Cardiac muscle cell (in vitro differentiated cells and primary cell): ENCODE measurements at places on chromosomes 5 and 9.

- DNase-seq: no peak
Measured at GRCh38 chr9:105241356-105242043, 3.0 kb upstream of the SLC44A1 start.

DNA sequence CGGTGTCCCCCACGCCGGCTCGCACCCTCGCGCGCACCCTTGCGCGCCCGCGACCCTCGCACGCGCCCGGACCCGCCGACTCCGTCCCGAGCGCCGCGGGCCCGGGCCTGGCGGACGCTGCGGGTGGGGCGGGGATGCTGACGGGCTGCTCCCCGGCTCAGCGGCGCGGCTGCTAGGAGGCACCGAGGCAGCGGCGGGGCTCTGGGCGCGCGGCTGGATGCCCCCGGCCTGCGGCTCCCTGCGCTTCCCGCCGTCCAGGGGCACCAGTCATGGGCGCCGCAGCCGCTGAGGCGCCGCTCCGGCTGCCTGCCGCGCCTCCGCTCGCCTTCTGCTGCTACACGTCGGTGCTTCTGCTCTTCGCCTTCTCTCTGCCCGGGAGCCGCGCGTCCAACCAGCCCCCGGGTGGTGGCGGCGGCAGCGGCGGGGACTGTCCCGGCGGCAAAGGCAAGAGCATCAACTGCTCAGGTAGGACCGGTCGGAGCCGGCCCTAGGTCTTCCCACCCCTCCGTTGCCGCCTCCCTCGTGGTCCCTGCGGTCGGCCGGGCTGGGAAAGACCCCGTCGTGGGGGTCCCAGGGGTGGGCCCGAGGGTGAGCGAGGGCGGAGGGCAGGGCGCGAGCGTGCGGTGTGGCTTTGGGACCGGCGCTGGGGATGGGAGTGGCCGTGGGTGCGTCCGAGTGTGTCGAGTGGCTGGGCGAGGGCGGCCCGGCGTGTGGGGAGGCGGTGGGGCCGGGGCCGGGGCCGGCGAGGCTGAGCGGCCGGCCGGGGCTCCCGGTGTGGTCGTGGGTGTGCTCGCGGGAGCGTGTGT is 530 bp downstream of the TMEFF1 start:
- peak; percentile 79 for DNase-seq

GRCh38 chr9:14215614-14216013 is 98.3 kb downstream of the NFIB start:
- peak; percentile 59 for DNase-seq

GRCh38 chr5:73892218-73892617 is 266.2 kb downstream of the ARHGEF28 start:
- no peak for DNase-seq

- no peak for DNase-seq
Measured at GRCh38 chr9:102922526-102922925, 72.6 kb upstream of the CYLC2 start.

- DNase-seq: no peak
Measured at GRCh38 chr5:135986891-135987401, 32.2 kb upstream of the LECT2 start.

- DNase-seq: peak; percentile 93
Measured at GRCh38 chr5:142446131-142446959, 121.5 kb upstream of the SPRY4 start.

- no peak for DNase-seq
Measured at GRCh38 chr5:181120306-181120705, 10.7 kb downstream of the OR2V1 start.

- DNase-seq: no peak
Measured at GRCh38 chr9:37350486-37351190, 71.9 kb upstream of the GRHPR start.

DNA sequence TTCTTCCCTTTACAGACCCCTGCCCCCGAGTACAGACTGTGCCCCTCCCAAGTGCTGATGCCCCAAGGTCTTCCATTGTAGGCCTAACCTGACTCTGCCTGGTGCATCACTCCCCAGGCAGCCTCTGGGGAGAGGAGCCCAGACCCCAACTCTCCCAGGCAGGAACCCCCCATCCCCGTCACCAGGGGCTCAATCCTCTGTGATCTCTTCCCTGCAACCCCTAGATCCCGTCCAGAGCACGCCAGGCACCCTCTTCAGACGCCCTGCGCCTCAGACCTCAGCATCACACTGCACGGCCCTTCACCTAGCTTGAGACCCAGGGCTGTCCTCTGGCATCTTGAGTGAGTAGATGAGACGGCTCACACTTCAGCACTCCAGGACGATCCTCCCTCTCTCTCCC is 6.4 kb upstream of the EGR1 start:
- no peak for DNase-seq

DNA sequence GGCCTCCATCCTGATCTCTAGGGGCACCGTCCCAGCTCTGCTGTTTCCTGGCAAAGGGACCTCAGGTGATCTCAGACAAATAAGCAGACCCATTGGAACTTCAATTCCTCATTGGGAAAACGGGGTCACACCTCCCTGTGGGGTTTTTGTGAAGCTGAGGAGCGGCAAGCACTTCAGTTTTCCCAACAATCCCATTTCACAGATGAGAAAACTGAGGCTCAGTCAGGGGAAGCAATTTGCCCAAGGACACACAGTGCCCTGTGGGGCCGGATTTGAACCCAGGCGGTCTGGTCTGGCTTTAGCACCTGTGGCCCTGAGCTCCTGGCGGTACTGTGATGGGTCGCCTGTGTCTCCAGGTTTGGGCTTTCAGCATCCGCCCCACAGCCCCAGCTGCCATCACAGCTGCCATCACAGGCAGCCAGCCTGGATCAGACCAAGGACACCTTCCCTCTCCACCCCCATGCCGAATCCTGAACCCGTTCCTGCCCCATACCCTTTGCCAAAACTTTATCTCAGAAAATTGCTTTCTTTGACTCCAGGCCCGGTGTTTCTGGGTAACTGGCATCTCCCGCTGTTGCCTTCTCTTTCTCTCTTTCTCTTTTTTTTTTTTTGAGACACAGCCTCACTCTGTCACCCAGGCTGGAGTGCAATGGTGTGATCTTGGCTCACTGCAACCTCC is 26.4 kb downstream of the NCS1 start:
- no peak for DNase-seq

DNA sequence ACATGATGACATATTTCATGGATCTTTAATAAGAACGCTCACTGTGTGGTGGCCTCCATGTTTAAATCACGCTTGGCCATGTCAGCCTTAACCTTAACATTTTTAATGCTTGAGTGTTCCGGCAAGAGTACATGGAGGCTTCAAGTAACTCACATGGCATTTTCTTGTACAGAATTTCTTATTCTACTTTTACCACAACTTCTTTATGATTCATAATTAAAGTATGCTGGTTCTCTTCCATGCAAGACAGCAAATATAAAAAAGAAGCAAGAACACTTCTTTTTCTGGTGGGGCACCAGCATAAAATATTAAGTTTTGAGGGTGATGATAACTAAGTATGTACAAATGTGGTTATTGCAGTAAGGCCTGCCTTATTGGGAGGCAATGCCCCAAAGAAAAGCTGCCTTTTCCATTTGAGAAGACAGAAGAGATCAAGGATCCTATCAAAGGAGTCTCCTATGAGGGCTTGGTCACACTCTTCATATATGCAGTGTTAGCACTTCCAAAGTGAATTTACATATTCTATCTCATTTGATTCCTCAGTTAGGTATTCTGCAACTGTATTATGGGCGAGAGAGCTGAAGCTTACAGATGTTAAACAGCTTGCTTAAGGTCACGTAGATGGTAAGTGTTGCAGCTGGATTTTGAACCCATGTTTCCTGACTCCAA is 382.7 kb upstream of the MEF2C start:
- no peak for DNase-seq

DNA sequence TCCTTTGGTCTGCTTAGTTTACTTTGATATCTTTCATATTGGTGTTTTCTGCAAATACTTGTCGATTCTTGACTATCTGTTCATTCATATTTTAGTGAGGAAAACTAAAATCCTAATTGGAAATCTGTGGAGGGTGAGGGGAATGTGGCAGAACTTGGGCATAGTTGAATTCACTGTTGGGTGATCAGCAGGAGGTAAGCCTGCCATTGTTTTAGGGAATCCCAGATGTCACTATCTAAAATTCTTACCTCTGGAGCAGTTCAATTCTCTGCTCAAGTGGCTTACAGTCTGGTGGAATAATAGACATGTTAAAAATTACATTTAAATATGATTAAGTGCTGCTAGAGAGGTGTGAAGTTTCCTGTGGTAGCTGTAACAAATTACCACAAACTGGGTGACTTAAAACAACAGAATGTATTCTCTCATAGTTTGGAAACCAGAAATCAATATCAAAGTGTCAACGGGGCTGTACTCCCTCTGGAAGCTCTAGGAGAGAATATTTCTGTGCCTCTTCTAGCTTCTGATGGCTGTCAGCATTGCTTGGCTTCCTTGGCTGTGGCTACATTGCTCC is 90.3 kb upstream of the GCNT4 start:
- no peak for DNase-seq

GRCh38 chr5:66129144-66129543 is 15.0 kb upstream of the SREK1 start:
- DNase-seq: no peak

GRCh38 chr9:110110154-110110553 is 97.8 kb downstream of the C9orf152 start:
- no peak for DNase-seq

- DNase-seq: peak; percentile 45
Measured at GRCh38 chr9:134442085-134442474, 115.8 kb downstream of the RXRA start.

DNA sequence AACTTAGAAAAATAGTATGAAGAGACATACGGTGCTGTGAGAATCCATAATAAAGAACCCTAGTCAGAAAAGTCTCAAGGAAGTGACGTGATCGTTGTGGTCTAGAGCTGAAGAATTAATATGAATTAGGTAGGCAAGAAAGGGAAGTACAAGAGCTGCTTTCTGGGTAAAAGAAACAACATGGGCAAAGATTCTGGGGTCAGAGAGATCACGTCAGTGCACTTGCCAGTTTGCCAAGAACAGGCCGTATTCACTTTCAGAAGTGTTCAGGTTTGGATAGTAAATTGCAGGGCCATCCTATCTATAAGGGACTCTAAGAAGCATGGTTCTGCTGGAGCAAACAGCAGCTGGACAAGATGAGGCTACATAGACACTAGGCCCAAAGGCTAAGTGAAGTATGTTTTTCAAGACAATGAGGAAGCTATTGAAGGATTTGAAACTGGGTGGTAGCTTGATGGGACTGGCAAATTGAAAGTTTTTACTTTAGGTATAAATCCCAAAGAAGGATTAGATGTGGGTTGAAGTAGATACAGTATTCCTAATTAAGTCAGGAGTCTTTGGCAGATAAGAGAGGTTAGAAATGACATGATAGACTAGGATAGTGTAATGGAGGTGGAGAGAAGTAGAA is 4.8 kb upstream of the CHD1 start:
- DNase-seq: no peak

- DNase-seq: no peak
Measured at GRCh38 chr5:154713615-154714125, 41.5 kb upstream of the LARP1 start.

DNA sequence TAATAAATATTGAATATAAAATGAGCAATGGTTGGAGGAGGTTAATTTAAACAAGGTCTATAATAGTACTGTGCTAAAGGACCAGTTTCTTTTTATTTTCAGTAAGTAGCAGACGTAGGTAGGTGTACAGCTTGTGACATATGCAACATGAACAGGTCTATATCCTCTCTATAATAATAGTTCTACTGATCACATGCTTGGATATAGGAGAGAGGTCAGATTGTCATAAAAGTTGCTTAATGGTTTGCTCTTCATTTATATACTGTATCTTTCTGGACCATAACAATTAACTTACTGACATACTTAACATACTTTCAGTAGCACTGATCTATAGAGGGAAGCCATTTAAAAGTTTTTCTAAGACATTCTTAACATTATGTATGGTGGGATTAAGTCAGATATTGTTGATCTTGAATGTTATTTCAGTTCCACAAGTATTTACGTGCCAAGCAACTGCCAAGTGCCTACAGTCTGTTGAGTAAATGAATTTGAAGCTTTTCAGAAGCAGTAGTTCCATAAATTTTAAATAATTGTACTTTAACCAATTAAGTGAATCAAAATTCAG is 68.0 kb downstream of the DENND4C start:
- DNase-seq: no peak

GRCh38 chr5:54315736-54316528 is 5.6 kb upstream of the ARL15 start:
- no peak for DNase-seq

- DNase-seq: peak; percentile 35
Measured at GRCh38 chr9:137412431-137412830, 10.5 kb downstream of the EXD3 start.

DNA sequence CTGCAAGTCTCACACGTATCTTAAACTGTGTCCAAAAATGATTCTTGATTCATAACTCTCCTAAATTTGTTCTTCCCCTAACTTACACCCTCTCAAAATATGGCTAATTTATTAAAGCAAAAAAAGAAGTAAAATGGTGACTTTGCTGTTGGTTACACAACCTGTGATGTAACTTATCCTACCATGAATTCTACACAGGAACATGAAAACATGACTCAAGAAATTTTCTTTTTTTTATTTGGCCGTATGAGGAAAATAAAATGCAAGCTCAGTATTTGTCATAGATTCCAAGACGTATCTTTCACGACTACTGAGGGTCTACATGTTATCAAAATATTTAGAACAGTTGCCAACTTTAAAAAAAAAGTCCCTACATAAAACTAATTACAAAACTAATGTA is 9.2 kb downstream of the LIFR start:
- DNase-seq: no peak
